Stimulated activated CD8-positive, alpha-beta memory T cell treated with anti-CD3 and anti-CD28 coated beads, Interleukin-4, amount 100 ng/mL, for 1 hour (primary cell): ENCODE measurements at places on chromosomes 3 and 15.
A peak's percentile ranks its signal among the peaks of the same experiment; 100 is the strongest.

DNA sequence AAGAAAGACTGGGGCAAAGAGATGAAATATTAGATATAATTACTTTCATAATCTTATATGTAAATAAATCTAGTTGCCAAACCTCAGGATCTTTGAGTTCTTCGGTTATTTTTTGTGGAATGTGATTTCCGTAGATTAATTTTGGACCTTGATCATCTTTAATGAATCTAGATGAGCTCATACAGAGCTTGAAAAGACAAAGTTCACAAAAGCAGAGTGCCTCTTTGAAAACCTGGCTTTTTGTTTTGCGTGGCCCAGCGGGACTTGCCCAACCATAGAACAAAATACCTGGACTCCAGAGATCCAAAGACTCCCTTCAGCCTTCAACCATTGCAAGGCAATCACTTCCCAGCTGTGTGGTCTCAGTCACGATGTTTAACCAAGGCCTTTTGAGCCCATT, 54.8 kb upstream of the CHST2 start:
- DNase-seq = no peak

GRCh38 chr15:70575231-70576226, 187.8 kb downstream of the UACA start:
- no peak for DNase-seq

GRCh38 chr3:46881596-46882376, 4.3 kb downstream of the PTH1R start:
- no peak for DNase-seq

DNA sequence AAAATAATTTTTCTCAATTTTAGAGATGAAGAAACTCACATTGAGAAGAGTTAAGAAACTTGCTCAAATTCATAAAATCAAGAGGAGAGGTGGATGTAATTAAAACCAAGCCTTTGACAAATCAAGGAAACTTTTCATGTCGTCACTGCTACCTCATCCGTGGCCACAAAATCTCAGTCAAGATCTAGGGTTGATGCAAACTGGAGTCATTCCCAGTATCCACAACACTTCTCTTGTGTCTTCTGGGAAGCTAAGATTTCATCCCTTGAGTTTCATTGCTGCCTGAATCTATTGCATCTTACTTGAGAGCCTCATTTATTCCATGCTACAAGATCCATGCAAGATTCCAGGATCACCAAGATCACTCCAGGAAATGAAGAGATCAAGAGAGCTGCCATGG, 5.4 kb upstream of the FBN1 start:
- no peak for DNase-seq

- no peak for DNase-seq
These were observed 27.4 kb downstream of the SPESP1 start for GRCh38 chr15:68957696-68958095.

- DNase-seq = no peak
These were observed 273.0 kb downstream of the PLCL2 start for GRCh38 chr3:17157713-17158112.

DNA sequence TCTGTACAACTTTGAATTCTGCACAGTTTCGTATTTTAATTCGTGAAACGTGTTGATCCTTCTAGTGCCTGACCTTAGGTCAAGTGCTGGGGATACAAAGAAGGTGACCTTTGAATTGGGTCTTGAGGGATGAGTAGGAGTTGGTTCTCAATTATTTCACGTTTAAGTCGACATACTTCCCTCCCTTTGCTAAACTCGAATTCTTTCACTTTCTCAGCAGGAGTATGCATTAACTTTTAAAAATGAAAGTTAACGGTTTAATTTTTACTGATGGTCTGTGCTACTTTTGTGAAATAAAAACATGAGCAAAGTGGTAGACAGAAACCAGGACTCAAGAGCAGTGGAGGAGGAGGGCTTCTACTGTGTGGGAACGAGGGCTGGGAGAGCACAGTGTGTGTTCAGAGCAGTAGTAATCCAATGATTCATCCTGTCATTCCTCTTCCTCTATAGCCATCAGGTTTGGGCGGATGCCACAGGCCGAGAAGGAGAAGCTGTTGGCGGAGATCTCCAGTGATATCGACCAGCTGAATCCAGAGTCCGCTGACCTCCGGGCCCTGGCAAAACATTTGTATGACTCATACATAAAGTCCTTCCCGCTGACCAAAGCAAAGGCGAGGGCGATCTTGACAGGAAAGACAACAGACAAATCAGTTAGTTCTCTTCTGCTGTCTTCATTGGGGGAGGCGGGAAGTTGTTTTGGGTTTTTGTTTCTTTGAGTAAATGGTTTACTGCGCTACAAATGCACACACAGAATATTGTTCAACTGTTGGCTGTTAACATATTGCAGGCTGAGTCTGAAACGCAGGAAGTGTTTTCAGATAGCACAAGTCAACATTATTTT, 78.6 kb upstream of the TSEN2 start:
- DNase-seq = no peak

- no peak for DNase-seq
These were observed 209.7 kb upstream of the POU1F1 start for GRCh38 chr3:87486115-87486514.

- DNase-seq = no peak
These were observed 94.0 kb downstream of the CORO2B start for GRCh38 chr15:68672781-68673205.

GRCh38 chr15:88657326-88658069, 18.7 kb downstream of the ISG20 start:
- DNase-seq = no peak

DNA sequence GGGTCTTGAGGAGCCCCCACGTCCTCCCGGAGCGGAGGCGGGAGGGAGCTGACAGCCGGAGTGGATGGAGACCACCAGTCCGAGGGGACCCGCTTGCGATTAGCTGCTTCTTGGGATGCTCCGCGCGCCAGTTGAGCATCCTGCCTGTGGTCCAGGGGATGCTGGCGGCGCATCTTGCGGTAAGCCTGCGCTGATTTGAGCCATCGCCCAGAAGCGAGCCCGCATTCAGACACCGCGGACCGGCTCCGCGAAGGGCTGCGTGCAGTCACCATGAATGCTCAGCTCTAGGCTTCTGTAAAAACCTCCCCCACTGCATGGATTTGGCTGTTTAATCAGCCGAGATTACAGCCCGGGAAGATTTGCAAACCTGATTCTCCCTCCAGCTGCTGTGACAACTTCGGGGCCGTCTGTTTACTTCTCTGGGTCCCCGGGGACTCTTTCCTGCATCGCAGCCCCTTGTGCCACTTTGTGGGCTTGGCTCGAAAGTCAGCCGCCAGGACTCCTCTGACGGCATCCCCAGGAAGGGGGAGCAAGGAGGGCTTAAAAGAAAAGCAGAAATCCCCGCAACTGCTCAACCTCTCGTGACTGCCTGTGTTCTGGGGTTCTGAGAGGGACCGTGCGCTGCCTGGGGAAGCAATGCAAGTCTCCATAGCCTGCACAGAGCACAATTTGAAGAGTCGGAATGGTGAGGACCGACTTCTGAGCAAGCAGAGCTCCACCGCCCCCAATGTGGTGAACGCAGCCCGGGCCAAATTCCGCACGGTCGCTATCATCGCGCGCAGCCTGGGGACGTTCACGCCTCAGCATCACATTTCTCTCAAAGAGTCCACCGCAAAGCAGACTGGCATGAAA, 171.1 kb downstream of the KCNAB1 start:
- DNase-seq = no peak

DNA sequence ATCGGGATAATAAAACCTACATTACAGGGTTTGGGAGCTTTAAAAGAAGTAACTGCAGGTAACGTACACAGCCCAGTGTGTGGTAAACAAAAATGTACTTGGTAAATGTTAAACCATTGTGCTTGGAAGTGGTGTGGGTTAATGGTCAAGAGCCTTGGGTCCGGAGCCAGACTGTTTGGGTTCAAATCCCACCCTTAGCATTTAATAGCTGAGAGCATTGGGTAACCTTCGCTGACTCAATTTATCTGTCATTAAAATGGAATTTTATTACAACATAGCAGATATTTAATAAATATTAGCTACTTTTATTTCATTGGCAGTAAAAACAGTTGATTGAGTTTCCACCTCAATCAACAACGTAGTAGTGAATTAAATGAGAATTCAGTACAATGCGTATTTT, 1.5 kb downstream of the FSTL1 start:
- no peak for DNase-seq

- DNase-seq = no peak
These were observed 305.8 kb downstream of the PLCL2 start for GRCh38 chr3:17190353-17191078.

GRCh38 chr15:57335719-57336118, 40.6 kb upstream of the CGNL1 start:
- no peak for DNase-seq

DNA sequence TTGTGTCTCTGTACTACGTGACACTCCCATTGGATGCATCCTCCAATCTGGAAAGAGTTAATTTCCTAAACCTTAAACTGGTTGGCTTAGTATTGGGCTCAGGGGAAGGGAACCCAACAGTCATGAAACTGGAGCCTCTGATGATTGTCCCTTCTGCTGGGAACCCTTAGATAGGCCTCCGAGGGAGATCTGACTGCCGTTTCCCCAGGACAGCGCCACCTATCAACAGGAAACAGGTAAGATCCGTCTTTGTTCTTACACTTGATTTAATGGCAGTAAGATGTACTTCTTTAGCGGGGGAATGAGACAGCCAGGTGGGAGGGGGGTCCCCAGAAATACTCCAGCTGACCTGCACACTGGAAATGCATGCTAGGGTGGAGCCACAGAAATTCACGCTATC, 1749.6 kb downstream of the SI start:
- no peak for DNase-seq

- no peak for DNase-seq
These were observed 698 bp downstream of the MELTF start for GRCh38 chr3:197028728-197029510.

GRCh38 chr3:5304789-5305683, 117.5 kb downstream of the EDEM1 start:
- no peak for DNase-seq

- no peak for DNase-seq
These were observed 8.4 kb downstream of the SNX4 start for GRCh38 chr3:125511420-125512118.

GRCh38 chr3:50415061-50415460, 55.7 kb upstream of the TMEM115 start:
- no peak for DNase-seq

DNA sequence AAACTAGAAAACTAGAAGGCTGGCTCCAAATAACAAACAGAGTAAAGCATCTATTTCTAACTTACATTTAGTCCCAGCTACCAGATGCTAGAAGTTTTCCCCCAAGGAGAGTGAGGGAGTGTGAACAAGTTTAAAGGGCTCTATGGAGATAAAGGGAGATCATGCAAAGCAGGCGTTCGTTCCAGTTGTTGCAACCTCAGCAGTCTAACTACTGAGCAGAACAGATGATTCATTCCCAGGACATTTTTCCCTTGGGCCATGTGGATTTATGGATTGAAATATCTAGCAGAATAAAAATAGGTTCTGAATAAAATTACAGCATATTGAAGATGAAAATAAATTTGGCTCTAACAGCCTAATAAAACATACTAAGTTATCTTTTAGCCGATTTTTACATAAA, 154.8 kb upstream of the TTC14 start:
- DNase-seq = no peak

DNA sequence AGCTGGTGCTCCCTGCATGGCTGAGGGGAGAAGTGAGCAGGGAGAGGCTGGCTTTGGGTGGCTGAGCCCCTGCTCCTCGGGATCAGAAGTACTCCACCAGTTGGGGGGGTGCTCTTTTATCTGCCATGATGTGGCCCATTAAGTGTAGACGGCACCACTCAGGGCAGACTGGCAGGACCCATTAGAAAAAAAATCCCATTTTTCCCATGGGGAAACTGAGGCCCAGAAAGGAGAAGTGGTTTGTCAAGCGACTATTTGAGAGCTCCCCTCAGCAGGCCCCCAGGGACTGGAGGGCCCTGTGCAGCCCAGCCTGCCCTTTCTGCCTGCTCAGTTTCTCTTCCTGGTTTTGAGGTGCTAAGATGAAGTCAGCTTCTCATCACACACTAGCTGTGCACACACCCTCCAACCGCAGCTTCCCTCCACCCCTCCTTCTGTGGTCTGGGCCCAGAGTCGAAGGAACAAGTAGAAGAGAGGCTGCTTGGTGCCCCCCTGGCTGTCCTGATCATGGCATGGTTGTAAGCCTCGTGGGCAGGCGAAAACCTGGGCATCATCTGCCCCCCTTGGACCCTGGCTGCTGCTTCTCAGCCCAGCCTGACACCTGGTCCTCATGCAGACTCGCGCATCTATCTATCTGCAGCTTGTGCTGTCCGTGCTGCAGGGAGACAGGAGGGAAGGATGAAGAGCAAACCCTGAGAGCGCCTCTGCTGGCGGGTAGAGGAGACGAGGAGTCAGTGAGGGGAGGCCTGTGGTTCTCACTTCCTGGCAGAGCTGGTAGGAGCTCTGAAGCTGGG, 5.6 kb downstream of the CSK start:
- peak; percentile 80 for DNase-seq
